Islet precursor cell (in vitro differentiated cells): ENCODE measurements at places on chromosomes 6 and 20.
A peak's percentile ranks its signal among the peaks of the same experiment; 100 is the strongest.

DNA sequence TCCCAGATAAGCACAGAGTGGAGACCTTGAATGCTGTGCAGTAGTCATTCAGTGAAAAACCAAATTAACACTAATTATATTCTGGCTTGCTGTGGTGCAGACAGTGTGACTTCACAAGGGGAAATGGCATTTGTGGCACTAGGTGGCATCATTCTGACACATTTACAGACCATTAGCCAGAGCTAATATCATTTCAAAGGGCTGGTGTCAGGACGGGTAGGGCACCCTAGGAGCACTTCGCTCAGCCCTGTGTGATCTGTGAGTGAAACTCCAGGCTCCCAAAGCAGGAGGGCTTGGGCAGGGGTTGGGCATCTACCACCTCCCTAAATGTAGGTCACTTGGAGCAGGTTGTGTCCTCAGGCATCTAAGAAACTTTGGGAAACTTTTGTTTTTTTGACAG lies 555.8 kb downstream of the PKHD1 start:
- no peak for DNase-seq

- peak; percentile 76 for DNase-seq
Measured at GRCh38 chr6:101117393-101118135, 236.4 kb upstream of the ASCC3 start.

GRCh38 chr6:2623295-2623694 lies 127.4 kb downstream of the MYLK4 start:
- DNase-seq: no peak

DNA sequence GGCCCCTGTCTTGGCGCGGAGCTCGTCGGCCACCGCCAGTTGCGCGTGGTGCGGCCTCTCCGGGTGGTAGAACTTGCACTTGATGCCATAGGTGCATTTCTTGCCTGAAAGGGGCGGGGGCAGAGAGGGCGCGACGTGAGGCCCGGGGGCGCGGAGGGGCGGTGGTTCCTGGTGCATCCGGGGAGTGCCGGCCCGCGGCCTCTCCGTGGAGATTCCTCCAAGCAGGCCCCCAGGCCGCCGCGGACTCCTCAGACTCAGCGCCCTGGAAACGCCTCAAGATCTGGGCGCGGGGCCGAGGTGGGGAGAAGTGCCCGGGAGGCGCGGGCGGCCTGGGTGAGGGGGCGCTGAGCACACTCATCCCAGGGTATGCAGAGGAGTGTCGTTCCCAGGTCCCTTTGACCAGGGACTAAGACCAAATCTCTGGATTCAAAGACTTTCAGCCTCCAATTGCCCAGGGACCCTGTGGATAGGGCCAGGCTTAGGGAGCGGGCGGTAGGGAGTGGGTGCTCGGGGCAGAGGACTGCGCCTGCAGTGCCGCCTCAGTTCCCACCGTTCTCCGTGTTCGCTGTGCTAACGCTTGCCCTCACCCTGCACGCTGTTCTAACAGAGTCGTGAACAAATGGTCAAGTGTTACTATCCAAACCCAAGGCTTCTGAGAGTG lies 33.3 kb downstream of the ZC3H12D start:
- peak; percentile 77 for DNase-seq

- DNase-seq: no peak
Measured at GRCh38 chr6:43665376-43665775, 20.5 kb downstream of the RSPH9 start.

- peak; percentile 19 for DNase-seq
Measured at GRCh38 chr6:40251637-40252300, 317.5 kb upstream of the MOCS1 start.

GRCh38 chr20:43992885-43993284 lies 78.2 kb downstream of the TOX2 start:
- no peak for DNase-seq

DNA sequence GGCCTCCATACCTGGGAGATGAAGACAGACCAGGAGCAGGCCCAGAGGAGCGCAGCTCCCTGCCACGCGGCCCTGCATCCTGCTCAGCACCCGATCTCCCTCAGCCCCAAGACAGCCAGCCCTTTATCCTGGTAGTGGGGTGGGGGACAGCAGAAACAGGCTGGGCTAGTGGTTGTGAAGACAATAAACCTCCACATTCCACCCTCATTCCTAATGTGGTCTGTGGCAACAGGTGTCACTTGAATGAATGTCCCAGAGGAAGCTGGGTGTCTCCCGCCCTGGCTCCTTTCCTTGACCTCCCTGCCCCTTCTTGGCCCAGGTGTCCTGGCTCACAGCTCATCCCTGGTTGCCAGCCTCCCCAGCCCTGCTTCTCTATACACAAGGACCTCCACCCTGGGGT lies at the start of gene C6orf15:
C6orf15 (minus strand) TSS at position 98 of the 400 bp plus-strand sequence; CDS start at position 78, 20 bp downstream.
- no peak for DNase-seq

- no peak for DNase-seq
Measured at GRCh38 chr6:113414511-113414910, 442.6 kb upstream of the MARCKS start.

DNA sequence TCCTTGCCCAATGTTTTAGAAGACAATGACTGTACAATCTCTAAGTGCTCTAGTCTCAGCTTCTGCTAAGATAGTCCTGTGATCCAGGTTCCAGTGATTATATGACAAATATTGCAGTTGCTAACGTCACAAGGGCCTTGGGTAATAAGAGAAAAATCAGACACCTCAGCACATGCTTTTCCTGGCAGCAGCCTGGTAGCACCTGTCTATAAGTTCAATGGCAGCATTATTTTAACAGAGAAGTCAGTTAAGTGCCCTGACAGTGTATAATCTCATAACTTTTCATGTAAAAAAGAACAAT lies 121.3 kb upstream of the BCLAF1 start:
- DNase-seq: no peak

DNA sequence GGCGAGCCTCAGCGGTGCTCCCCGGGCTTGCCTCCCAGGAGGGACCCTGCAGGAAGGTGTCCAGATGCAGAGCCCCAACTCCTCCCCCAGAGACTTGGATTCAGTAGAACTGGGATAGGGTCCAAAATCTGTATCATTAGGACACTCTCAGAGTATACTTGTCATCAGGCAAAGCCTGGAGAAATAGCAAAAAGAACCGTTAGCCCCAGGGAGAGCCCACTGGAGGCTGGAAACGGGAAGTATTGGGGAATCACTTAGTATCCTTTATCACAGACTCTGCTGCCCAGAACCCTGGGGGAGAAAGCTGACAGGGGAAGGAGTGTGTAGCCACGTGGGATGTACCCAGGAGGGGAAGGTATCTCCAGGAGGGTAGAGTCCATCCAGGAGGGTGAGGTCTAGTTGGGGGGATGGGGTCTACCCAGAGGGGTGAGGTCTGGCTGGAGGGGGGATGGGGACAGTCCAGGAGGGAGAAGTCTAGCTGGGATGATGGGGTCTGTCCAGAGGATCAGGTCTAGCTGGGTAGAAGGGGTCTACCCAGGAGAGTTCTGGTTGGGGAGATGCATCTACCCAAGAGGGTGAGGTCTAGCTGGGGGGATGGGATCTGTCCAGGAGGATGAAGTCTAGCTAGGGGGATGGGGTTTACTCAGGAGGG lies 107.2 kb downstream of the LY86 start:
- no peak for DNase-seq

GRCh38 chr6:127305741-127306140 lies 37.7 kb downstream of the ECHDC1 start:
- DNase-seq: no peak

GRCh38 chr20:63060057-63060991 lies 53.6 kb upstream of the BHLHE23 start:
- peak; percentile 85 for DNase-seq

- no peak for DNase-seq
Measured at GRCh38 chr6:20583444-20583800, 49.2 kb downstream of the CDKAL1 start.

GRCh38 chr6:27130668-27131428 lies 116.7 kb upstream of the PRSS16 start:
- no peak for DNase-seq

- peak; percentile 96 for DNase-seq
Measured at GRCh38 chr6:113120582-113121285, 736.4 kb upstream of the MARCKS start.

DNA sequence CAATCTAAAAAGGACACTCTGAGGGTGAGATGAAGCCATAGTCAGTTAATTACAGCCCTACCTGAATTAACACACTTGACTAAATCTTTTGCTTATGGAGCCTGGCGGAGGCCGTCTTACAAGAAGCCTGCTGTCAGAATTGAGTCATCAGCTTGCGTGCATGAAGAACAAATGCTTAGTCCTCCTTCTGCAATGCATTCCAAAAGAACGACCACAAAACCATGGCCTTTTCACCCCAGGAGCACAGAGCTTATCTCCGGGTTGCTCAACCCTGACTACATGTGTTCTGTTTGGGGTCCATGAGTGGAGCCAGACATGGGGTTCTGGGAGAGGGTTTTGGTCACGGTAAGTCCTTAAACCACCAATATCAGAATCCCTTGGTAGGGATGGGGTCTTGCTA lies 318.1 kb downstream of the CLIC5 start:
- peak; percentile 75 for DNase-seq

- no peak for DNase-seq
Measured at GRCh38 chr6:53162606-53163005, 14.0 kb upstream of the GCM1 start.

GRCh38 chr6:20891161-20891560 lies 356.9 kb downstream of the CDKAL1 start:
- DNase-seq: no peak

DNA sequence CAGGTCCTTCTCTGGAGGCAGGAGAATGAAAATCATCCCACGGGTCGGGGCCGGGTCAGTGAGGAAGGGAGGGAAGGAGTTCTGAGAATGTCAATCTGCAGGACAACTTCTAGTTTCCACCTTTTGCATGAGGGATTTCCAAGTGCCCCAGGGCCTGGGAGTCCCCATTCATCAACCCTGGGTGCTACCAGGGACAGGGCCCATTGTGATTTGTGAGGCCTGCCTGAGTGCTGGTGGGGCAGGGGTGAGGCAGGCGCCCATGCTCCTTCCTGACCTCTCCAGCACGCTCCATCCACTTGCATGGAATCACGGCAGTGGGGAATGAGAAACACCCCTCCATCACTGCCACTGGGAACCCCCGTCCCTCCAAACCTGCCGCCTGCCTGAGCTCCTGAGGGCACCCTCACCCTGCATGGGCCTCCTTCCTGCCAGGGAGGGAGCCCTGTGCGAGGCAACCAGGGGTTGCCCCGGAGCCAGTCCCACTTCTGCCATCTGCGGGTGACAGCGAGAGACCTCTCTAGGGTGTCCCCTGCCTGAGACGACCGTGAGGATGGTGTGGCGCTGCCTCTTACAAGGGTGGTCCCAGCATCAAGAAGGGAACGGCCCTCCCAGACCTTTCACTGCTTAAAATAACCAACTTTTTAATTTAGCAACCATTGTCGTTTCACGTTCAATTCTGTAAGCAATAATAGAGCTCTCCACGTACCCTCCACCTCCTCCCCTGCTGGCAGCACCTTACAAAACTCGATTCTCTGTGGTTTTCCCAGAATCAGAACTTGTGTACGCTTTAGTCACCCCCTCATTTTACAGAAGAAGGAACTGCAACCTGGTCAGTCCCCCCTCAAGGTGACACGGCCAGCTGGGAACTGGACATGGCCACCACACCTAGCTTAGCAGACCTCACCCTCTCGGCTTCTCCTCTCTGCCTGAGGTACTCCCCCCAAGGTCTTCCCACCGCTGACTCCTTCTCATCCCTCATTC lies 28.6 kb downstream of the PMEPA1 start:
- DNase-seq: no peak

GRCh38 chr6:24391208-24391607 lies 11.5 kb upstream of the MRS2 start:
- DNase-seq: no peak

GRCh38 chr6:166440106-166440505 lies 57.4 kb upstream of the MPC1 start:
- no peak for DNase-seq

- no peak for DNase-seq
Measured at GRCh38 chr6:116542426-116542825, 3.1 kb downstream of the TRAPPC3L start.

DNA sequence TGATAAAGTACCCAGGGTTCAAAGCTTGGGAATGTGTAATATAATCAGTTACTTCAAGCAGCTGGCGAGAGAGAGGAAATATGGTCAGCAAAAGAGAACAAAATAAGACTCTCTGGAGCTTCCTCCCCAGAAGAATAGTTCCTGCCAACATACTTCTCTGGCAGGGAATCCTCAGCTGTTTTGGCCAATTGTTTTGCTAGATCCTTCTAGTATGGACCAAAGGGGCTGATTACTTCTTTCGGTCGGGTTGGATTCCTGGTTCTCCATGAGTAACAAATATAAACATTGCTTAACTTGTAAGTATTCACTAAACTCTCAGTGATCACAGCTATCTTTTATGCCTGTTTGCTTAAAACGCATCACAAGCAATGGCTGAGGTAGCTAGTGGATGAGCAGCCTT lies 31.4 kb upstream of the FBXO9 start:
- DNase-seq: no peak

GRCh38 chr6:54108271-54108670 lies 3.0 kb upstream of the MLIP start:
- DNase-seq: no peak

DNA sequence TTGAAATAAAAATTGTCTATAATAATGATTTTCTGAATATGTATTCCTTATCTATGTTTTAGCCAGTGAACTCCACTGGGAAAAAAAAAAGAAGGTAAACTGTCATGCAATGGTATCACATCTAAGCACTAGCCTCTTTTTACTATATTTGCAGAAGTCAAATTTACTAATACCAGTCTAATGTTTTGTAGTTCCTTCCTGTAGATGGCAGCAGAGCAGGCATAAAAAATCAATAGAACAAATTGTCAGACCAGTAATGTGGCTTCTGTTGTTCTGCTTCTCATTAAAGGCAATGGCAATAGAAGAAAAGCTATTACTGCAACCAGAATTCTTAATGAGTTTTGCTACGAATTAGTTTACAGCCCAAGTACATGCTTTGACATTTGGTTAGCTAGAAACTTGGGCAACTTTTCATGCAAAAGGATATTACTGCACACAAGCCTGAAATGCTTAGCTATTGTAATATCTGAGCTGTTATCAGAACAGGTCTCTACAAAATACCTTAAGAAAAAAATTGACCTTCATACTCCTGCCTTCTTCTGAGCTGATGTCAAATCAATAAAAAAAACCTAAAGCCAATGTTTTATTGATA lies 476.9 kb downstream of the KHDRBS2 start:
- no peak for DNase-seq

DNA sequence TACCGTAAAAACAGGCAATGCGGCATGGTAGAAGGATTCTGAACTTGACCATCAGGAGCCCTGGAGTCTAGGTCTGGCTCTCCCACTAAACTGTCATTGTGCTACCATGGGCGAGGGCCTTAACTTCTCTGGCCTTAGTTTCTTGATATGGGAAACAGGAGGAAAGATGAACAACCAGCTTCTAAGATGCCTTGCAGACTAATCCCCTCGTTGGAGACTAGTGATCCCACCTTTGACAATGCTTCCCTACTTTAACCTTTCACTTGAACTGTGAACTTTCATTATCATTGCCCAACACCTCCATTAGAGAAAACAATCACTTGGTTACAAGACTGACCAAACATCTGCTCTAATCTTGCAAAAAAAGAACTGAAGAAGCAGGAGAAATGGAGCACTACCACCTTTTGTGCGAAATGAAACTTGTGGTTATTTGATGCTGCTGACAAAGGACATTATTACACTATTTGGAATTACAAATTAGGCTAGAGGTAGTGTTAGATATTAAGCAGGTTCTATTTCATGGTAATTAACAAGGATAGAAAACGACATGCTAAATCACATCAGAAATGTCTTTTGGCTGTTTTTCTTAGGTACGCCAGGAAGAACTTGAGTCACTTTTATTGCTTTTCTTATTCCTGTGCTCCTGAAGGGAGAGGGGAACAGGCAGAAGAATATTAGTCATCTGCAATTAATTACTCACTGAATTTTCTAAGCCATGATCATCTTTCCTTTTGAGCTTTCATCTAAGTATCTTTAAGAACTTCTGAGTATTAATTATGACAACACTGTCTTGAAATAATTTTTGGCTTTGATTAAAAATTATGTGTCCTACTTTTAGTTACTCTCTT lies 39.1 kb upstream of the ARHGAP18 start:
- no peak for DNase-seq

- DNase-seq: peak; percentile 36
Measured at GRCh38 chr6:34172961-34173775, 27.3 kb upstream of the GRM4 start.
